Activated CD4-positive, alpha-beta memory T cell treated with anti-CD3 and anti-CD28 coated beads for 36 hours (primary cell): ENCODE measurements at places on chromosomes 12 and 14. TPM values are rescaled to one million over a fixed set of nuclear protein-coding genes. Genes with fewer than 3 reads are reported as not detected.

GRCh38 chr14:20733684-20734429 is 11.8 kb upstream of the EDDM3A start:
- H3K36me3 ChIP-seq: no peaks in the 10 kb centered on the region
- no peaks in the 10 kb centered on the region for H3K4me1 ChIP-seq
- peaks cover 5% of the 10 kb centered on the region for H3K27me3 ChIP-seq

DNA sequence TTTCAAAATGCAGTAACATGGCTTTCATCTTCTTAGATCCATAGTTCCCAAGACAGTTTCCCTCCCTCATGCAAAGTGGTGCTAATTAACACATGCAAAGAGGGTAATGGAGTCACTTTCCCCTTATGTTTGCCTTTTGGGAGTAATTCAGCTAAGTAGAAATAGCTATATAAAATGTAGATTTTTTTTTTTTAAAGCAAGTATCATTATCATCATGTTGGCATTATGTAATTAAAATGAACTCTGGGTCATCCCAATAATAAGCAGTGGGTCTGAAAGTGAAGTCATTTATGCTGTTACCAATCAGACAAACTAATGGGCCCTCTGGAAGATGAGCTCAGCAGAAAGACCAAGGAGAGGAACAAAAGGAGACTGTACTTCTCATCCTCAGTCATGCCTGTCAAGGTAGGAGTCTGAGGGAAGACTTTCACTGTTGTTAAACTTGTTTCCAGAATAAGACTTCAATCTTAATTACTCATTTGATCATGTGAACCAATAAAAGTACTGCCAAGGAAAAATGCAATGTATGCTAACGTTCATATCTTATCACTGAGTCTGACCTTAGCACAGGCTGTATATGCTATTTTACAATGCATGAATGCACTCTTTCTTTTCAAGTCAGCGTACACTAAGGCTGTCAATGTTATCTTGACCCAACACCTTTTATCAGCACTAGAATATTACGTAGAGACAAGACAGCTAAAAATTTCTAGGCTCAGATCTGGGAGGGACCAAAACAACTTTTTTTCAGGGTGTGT is 26.8 kb downstream of the AREL1 start:
- no peaks in the 10 kb centered on the region for H3K27me3 ChIP-seq
- no peak overlapping the region for H3K27ac ChIP-seq
- DNase-seq: no peak
- peaks cover 16% of the 10 kb centered on the region for H3K36me3 ChIP-seq
- H3K4me3 ChIP-seq: no peak overlapping the region

GRCh38 chr14:79161571-79161970 is 991.4 kb downstream of the NRXN3 start:
- no peak overlapping the region for H3K27ac ChIP-seq
- no peaks in the 10 kb centered on the region for H3K36me3 ChIP-seq
- H3K27me3 ChIP-seq: no peaks in the 10 kb centered on the region
- no peak for DNase-seq
- H3K4me1 ChIP-seq: no peaks in the 10 kb centered on the region

GRCh38 chr12:64400041-64400440 is 4.2 kb upstream of the XPOT start:
- peak overlapping the region; percentile 19 for H3K27ac ChIP-seq
- DNase-seq: peak; percentile 67
- H3K27me3 ChIP-seq: no peaks in the 10 kb centered on the region
- H3K4me3 ChIP-seq: peak overlapping the region; percentile 23

DNA sequence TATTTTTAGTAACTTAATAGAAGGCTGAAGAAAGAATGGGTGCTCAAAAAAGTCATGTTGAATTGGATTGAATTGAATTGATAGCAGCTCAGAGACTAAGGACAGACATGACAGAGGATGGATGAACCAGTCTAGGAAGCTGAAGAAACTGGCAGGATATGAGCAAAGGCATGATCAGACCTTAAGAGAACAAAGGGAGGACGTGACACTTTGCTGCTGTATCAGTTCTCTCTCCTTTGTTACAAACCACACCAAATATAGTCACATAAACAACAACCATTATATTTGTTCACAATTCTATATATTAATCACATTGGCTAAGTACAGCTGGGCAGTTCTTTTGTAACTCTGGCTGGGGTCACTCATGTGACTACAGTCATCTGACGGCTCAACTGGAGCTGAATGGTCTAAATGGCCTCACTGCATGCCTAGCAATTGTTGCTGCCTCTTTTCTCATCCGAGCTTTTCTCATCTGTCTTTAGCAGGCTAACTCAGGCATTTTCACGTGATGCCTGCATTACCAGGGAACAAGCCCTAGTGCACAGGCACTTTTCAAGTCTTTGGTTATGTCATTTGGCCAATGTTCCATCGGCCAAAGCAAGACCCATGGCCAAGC is 355.0 kb downstream of the ETNK1 start:
- no peaks in the 10 kb centered on the region for H3K4me1 ChIP-seq
- no peak overlapping the region for H3K4me3 ChIP-seq
- H3K27me3 ChIP-seq: peaks cover 2% of the 10 kb centered on the region
- DNase-seq: no peak
- H3K27ac ChIP-seq: no peak overlapping the region
- H3K36me3 ChIP-seq: no peaks in the 10 kb centered on the region

DNA sequence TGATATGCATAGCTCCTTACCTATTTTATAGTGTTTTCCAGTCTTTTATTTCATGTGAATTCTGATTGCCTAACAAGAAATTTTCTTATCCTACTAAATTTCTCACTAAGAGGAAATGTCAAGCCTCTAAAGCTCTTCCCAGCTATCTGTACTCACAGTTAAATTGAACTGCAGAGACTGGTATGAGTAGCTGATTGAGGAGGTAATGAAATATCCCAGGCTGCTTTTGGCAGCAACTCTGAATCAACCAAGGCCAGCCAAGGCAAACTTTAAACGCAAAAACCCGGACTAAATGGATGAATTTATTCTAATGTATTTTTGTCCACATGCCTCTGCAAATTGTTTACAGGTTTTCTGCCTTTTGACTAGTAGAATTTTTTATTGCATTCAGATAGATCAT is 119.1 kb upstream of the PMCH start:
- DNase-seq: no peak
- H3K36me3 ChIP-seq: no peaks in the 10 kb centered on the region
- H3K4me1 ChIP-seq: no peaks in the 10 kb centered on the region
- no peaks in the 10 kb centered on the region for H3K27me3 ChIP-seq
- no peak overlapping the region for H3K27ac ChIP-seq
- no peak overlapping the region for H3K4me3 ChIP-seq

DNA sequence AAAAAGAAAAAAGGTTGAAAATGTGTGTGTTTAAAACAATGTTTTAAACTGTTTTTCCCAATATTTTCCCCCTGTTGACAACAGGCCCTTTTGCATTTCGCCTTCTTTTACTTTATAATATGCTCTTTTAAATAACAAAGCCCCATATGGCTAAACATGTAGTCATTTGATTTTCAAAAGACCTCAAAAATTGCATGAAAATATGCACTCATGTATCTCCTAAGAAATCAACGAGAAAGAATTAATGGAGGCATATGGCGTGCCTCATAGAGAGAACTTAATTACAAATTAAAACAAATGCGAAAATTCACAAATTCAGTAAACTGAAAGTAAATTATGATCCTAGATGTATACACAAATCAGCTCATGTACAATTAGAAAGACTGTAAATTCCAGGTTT is 202.6 kb upstream of the FOXN3 start:
- DNase-seq: no peak
- H3K4me3 ChIP-seq: peak overlapping the region; percentile 79
- H3K27ac ChIP-seq: peak overlapping the region; percentile 98
- H3K36me3 ChIP-seq: peaks cover 3% of the 10 kb centered on the region
- peaks cover 60% of the 10 kb centered on the region for H3K4me1 ChIP-seq

GRCh38 chr12:39605501-39605900 is 14.1 kb downstream of the ABCD2 start:
- no peak for DNase-seq
- H3K27ac ChIP-seq: no peak overlapping the region
- H3K27me3 ChIP-seq: no peaks in the 10 kb centered on the region
- peaks cover 21% of the 10 kb centered on the region for H3K4me1 ChIP-seq
- peaks cover 12% of the 10 kb centered on the region for H3K36me3 ChIP-seq

DNA sequence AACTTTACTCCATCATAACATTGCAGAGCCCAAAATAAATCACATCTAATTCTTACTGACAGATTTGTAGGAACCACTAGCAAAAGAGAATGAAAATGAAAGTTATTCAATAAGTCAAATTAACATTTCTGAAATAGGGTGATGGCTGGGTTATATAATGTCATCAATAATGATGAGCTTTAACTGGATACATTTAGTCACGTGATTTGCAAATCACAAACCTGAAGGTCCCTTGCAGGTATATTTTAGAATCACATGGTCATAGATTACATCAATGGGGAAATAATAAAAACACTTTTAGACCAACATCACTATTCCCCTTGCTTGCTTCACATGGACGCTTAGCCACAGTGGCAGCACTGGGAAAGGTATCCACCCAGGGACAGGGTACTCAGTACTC is 86.7 kb downstream of the PRIMA1 start:
- DNase-seq: no peak
- peaks cover 13% of the 10 kb centered on the region for H3K27me3 ChIP-seq
- H3K4me1 ChIP-seq: no peaks in the 10 kb centered on the region
- no peak overlapping the region for H3K4me3 ChIP-seq
- no peaks in the 10 kb centered on the region for H3K36me3 ChIP-seq

Gene SAMD4A
- 2.4 TPM for total RNA-seq

Gene BEGAIN
- 3.3 TPM for total RNA-seq

Gene RGS6
- 0.15 TPM for total RNA-seq

Gene KRT78
- total RNA-seq: not detected

Gene SLC16A7
- total RNA-seq: 35.8 TPM
